ENCODE measurements at places on chromosomes 7 and 10. TPM values are rescaled to one million over a fixed set of nuclear protein-coding genes. Genes with fewer than 3 reads are reported as not detected.

Gene CDK14
- 3.0 TPM for total RNA-seq

GRCh38 chr10:664301-664700, 25.2 kb downstream of the DIP2C start:
- DNase-seq = no peak

DNA sequence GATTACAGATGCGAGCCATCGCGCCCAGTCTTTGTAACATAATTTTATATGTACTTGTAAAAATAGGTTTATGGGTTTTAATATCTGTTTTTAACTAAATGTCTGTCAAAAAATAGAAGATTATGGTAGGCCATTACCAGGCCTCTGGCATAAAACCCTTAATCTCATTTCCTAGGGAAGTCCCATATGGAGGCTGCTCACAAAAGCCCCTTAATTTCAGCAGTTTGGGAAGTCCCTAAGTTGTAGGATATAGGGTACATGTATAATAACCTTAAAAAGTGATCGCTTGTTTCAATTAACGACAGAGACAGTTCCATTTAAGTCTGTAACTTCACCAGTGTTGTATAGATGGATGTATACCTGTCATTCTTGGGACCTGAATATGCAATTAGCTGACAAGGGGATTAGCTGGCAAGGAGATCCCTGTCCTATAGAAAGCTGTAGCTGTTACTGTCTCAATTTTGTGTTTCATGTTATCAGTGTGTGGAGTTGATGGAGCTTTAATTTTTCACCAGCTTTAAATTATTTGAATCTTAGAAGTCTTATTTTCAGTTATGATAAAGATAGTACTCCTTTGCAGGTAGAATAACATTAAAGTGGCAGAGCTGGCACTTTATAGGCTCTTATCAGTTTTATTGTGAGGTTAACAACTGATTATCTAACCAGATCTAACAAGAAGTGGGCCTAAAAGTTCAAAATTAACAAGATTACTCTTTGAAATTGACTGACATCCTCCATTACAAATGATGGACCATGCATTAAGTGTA, 10.5 kb downstream of the TRIM24 start:
- no peak for DNase-seq

DNA sequence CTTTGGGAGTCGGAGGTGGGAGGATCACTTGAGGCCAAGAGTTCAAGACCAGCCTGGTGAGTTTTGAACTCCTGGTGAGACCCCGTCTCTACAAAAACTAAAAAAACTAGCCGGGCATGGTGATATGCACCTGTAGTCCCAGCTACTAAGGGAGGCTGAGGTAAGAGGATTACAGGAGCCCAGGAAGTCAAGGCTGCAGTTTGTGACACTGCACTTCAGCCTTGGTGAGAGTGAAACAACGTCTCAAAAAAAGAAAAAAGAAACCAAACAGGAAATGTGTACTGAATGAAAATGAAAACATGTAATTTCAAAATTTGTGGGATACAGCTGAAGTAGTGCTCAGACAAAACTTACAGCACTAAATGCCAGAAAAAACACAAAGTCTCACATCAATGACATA, 7.6 kb downstream of the ARHGAP12 start:
- DNase-seq = no peak

Gene AGMO
- total RNA-seq = not detected

Data from Panc1 (cell line).